Naive thymus-derived CD8-positive, alpha-beta T cell (primary cell): ENCODE measurements at places on chromosomes 1 and 21. TPM values are rescaled to one million over a fixed set of nuclear protein-coding genes. Genes with fewer than 3 reads are reported as not detected.

DNA sequence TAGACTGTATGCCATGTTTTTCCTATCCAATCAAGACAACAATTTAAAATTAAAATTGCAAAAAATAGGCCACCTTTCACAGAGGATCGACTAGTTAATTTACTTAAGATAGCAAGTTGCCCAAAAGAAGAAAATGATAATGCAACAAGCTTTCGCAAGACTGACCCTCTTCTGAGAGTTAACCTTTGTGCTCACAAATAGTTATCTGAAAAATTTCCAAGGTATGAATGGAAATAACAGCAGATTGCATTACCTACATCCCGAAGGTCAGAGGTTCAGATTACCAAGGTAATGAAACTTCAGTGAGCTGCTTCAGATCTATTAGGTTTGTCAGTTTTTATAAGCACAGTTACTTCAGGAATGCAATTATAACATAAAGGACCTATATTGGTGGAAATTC, 298.0 kb downstream of the KCTD3 start:
- H3K27me3 ChIP-seq, result no peaks in the 10 kb centered on the region
- H3K4me1 ChIP-seq, result no peaks in the 10 kb centered on the region
- no peak for DNase-seq
- no peak overlapping the region for H3K4me3 ChIP-seq
- no peak overlapping the region for H3K27ac ChIP-seq
- no peaks in the 10 kb centered on the region for H3K36me3 ChIP-seq

DNA sequence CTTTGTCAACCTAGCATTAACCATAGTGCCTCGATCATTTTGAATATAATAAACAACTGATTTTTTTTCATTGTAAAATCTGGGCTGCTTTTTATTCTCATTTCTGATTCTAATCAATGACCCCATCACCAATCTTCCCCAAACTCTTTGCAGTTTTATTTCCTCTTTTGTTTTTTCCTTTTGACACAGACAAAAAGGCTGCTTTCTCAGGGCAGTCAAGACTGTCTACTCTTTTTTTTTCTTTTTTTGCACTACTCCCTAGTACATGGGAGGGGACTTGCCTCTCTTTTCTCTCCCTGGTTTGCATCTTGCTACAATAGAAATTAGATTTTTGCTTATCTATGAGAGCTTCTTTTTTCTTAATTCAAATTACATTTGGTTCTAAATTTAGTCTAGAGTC, 987.9 kb downstream of the ADGRL2 start:
- H3K27ac ChIP-seq, result no peak overlapping the region
- no peak for DNase-seq
- no peaks in the 10 kb centered on the region for H3K36me3 ChIP-seq

- H3K4me1 ChIP-seq, result peaks cover 26% of the 10 kb centered on the region
- no peak for DNase-seq
- no peaks in the 10 kb centered on the region for H3K27me3 ChIP-seq
Measured at GRCh38 chr1:173294843-173295242, 87.7 kb upstream of the TNFSF4 start.

DNA sequence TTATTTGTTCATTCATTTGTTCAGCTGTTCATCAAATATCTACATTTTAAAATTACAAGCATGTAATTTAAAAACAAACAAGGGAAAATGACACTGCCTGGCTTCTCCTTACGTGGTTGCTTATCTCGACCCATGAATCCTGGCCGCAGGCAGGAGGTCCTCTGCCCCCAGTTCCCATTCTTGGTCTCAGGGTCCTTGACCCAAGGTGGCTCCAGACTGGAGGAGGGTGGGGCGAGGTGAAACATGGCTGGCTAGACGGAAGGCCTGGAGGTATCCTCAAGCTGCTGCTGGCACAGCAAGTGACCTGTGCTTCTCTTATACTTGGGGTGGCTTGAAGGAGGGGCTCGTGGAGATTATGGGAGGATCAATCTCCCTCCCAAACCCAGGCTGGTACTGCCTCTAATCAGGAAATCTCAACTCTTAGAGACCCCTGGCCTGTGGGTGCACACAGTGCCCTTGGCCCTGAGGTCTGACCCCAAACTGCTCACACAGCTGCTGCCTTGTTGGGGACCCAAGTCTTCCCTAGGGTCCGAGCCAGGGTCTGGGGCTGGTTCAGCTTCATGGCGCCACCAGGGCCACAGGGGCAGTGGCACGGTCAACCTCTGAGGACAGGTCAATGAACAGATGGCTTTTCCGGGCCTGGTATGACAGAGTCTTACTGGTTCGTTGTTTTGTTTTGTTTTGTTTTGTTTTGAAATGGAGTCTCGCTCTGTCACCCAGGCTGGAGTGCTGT, 63.7 kb downstream of the SCCPDH start:
- H3K4me1 ChIP-seq, result peaks cover 20% of the 10 kb centered on the region
- H3K4me3 ChIP-seq, result peak overlapping the region; percentile 8
- no peaks in the 10 kb centered on the region for H3K36me3 ChIP-seq
- no peak overlapping the region for H3K27ac ChIP-seq
- peaks cover 24% of the 10 kb centered on the region for H3K27me3 ChIP-seq

- H3K27me3 ChIP-seq, result peaks cover 3% of the 10 kb centered on the region
- no peak overlapping the region for H3K27ac ChIP-seq
- peaks cover 10% of the 10 kb centered on the region for H3K4me1 ChIP-seq
- DNase-seq, result no peak
Measured at GRCh38 chr21:15533618-15534017, 196.2 kb upstream of the USP25 start.

GRCh38 chr1:33014464-33015163, 22.1 kb downstream of the AK2 start:
- no peaks in the 10 kb centered on the region for H3K27me3 ChIP-seq
- peak overlapping the region; percentile 61 for H3K27ac ChIP-seq
- H3K4me3 ChIP-seq, result no peak overlapping the region
- H3K4me1 ChIP-seq, result no peaks in the 10 kb centered on the region

DNA sequence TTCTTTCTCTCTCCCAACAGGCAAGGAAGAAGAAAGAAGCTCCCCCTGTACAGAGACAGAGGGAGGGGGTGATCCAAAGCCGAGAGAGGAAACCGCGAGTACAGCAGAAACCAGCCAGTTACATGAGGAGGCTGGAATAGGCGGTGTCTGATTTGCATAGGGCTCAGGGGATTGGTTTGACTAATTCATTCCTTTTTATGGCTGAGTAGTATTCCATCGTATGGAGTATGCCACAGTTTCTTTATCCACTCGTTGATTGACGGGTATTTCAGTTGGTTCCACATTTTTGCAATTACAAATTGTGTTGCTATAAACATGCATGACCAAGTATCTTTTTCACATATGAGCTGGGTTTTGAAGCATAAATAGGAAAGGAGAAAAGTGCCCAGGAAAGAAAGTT, 3.4 kb upstream of the GPX7 start:
- H3K4me3 ChIP-seq, result no peak overlapping the region
- no peaks in the 10 kb centered on the region for H3K36me3 ChIP-seq
- H3K4me1 ChIP-seq, result peaks cover 12% of the 10 kb centered on the region
- DNase-seq, result no peak
- H3K27ac ChIP-seq, result no peak overlapping the region

DNA sequence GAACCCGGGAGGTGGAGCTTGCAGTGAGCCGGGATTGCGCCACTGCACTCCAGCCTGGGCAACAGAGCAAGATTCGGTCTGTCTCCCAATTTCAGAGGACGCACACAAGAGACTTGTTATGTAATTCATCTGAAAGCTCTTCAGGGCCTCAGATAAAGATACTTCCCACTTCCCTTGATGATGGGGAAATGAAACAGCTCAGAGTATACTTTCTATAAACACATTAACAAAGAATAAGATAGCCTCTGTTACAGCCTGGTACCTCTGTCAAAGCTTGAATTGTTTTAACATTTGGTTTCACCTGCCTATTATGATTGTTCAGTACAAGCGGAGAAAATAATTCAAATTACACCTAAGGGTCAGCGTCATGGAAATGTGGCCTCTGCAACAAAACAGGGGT, 622.9 kb upstream of the ADGRL4 start:
- H3K27me3 ChIP-seq, result no peaks in the 10 kb centered on the region
- H3K27ac ChIP-seq, result no peak overlapping the region
- H3K36me3 ChIP-seq, result no peaks in the 10 kb centered on the region
- no peak overlapping the region for H3K4me3 ChIP-seq
- no peaks in the 10 kb centered on the region for H3K4me1 ChIP-seq

The PTPRC gene
- 970 TPM for total RNA-seq

The RPTN gene
- not detected for total RNA-seq

The CCDC24 gene
- total RNA-seq, result 2.5 TPM

The CSF3R gene
- total RNA-seq, result not detected

The FAM151A gene
- total RNA-seq, result not detected
